Activated CD4-positive, alpha-beta T cell treated with anti-CD3 and anti-CD28 coated beads for 4 hours (primary cell): ENCODE measurements at places on chromosomes 4 and X.
A peak's percentile ranks its signal among the peaks of the same experiment; 100 is the strongest.

GRCh38 chr4:65917486-65917885, 247.2 kb upstream of the EPHA5 start:
- no peak for DNase-seq

DNA sequence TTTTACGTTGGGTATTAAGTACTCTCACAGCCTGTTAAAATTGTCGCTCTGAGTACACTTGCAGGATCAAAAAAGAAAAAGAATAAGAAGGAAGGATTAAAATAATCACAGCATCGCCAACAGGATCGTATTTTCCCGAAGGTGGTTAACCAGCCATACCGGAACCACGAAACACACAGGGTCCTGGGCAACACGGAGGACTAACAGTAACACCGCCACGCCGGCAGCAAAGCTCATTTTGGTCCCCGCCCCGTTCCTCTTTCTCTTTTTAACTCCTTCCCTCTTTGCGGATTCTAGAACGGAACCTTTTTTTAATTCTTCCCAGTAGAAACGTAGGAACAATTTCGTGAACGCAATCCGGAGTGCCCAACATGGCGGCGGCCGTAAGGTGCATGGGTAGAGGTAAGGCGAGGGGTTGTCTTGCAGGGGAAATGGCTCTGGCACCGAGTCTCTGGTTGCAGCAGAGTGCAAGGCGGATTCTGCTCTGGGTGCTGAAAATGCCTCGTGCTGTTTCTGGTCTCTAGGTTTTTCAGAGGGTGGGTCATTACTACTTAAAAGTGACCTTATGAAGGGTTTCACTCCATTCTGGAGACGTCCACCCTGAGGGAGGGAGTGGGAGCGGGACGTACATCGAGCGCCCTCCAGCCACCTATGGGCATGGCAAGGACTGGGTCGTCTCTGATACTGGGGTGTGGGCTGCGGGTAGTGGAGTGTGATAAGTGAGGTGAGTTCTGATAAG, at the start of gene MRPL1:
Gene MRPL1 (plus strand): TSS at position 353 of the 739 bp plus-strand sequence. CDS start 19 bp downstream, at position 372.
- DNase-seq = peak; percentile 88

DNA sequence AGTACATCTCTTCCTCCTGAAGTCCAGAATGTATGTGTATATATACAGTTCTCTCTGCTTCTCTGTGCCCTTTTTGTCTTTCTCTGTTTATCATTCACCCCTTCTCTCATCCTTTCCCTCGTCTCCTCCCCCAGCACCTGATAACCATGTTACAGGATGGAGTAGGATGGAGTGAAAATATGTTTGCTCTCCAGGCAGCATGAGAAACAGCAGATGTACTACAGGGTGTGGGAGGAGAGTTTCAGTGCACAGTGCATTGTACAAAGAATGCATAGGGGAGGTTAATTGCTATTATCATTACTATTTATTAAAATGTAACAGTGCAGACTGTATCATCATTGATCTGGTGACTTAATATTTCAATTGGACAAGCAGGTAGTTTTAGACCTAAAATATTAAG, 104.5 kb downstream of the MFAP3L start:
- DNase-seq = no peak

DNA sequence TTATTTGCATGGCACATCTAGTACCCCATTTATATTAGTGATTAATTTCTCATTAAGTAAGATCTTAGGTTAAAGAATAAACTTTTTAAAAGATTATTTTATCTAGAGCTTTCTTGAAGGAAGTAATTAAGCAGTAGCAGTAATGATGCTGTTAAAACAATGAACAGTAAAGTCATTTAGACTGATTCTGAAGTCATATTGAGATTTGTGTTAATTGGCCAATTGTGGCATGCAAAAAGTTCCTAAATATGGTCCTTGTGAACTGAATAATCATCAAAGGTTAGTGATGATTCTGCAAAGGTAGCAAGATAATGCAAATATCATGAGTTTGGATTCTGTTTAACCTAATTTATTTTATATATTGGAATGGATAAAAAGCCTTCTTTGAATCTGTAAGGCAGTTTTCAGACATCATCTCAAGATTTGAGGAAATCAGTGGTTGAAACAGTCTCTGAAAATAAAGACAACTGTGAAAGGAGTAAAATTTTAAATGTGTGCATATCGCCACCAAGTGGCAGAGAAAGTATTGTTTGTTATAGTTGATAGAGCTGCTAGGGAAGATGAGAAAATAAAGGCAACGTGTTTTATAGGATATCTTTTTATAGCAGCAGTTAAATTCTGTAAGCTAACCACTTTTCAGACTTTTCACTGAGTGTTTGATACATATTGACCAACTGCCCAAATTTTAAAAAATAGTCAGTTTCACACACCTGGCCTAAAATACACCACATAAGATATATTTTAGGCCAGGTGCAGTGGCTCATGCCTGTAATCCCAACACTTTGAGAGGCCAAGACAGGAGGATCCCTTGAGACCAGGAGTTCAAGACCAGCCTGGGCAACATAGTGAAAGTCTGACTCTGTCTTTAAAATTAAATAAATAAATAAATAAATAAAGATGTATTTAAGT, 79.6 kb downstream of the CCKAR start:
- no peak for DNase-seq

DNA sequence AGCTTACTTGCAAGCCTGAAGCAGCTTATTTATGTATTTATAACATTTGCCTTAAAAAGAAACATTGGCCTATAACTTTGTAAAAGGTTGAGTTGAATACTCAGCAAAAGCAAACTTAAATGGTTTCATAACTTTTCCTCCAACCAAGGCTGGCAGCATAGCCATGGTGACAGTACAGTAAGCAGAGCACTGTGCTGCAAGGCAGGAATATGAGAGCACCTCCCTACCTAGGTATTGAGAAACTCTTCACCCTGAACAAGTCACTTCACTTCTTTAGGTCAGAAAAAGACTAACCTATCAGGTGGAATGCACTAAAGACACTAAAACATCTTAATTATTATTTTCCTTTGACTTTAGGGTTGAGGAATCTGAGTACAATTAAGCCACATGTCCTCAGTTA, 63.9 kb upstream of the GYPA start:
- DNase-seq = no peak

DNA sequence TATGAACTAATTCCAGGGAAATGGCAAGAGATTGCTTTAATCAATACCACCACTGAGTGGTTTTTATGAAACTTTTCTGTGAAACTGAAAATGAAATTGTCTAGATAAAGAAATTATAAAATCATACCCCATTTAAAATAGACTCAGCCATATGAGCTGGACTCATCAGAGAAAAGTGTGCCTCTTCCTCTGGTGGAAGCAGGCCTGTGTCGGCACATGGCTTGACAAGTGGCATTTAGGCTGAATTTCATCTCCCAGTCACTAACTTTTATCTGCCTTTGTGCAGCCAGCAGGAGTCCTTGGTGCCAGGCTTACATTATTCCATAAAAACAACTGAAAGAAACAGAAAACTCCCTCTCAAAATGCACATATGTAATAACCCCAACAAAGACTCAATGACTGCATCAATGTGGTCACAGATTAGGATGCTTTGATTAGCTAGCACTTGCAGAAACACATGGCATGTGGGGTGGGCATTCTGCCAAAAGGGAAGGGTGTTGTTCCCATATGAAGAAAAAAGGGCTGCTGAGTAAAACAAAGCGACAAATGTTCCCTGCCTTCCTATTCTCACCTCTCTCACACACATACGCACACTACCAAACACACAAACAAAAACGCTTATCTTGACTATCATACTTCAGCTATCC, 232.3 kb downstream of the PABPC4L start:
- no peak for DNase-seq

GRCh38 chr4:6152869-6153705, 47.3 kb downstream of the JAKMIP1 start:
- DNase-seq = no peak

- DNase-seq = no peak
Measured at GRCh38 chrX:153933748-153934147, 1.1 kb downstream of the NAA10 start.

DNA sequence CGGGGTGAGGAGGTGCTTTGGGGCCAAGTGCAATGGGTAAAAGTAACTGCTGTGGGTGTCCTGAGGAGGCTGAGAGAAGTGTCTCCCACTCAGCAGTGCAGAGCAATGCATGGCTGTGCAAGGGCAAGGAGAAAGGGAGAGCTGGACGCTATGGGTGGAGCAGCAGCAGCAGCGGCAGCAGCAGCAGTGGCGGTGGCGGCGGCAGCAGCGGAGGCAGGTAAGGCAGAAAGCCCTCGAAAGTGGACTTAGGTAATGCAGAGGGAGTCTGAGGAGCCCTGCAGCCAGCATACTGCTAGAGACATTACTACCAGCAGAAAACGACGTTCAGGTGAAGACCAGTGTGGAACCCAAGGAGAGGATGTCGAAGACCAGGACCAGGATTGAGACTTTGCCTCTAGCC, 82.1 kb downstream of the NYX start:
- DNase-seq = no peak

DNA sequence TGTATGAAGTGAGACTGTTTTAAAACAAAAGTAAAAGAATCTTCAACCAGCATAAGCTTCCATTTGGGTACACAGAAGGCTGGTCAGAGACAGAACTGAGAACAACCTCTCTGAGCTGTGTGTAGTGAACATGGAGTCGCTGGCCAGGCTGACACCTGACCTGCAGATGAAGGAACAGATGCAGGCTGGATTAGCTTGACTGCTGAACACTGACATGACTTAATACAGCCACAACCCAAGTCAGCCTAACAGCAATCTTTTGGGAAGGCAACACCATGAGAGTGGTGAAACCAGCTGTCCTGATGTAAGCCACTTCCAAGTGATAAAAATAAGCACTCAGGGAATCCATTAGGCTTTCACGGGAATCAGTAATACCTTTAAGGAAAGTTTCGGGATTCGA, 10.1 kb downstream of the SCARB2 start:
- DNase-seq = no peak

- DNase-seq = no peak
Measured at GRCh38 chrX:35700121-35700520, 98.0 kb upstream of the MAGEB16 start.

- no peak for DNase-seq
Measured at GRCh38 chr4:150106886-150107285, 28.6 kb downstream of the DCLK2 start.

DNA sequence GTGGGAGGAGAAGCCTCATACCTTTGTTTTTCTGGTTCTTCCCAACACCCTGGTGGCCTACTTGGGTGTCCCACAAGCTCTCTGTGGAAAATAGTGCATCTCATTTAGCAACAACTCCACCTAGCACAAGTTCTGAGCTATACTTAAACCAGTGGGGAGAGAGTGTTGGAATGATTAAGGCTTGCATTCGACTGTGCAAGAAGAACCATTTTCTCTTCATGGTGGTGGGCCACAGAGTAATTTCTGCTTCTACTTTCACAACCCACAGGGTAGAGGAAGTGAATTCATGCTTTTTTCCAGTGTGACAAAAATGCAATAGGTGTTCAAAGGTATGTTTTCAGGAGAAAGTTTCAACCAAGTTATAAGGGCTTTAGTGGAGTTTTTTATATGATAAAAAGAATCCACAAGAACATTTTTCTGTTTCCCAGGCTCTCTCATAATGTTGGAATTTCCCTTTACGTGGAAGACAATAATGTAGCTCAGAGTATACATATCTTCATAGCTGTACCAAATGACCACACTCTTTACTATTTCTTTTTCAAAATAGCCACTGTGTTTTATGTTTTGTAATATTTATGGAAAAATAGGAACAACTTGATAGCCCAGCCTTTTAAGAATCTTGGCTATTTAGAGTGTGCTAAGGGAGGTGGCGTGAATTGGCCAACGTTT, 80.3 kb upstream of the HHIP start:
- no peak for DNase-seq

DNA sequence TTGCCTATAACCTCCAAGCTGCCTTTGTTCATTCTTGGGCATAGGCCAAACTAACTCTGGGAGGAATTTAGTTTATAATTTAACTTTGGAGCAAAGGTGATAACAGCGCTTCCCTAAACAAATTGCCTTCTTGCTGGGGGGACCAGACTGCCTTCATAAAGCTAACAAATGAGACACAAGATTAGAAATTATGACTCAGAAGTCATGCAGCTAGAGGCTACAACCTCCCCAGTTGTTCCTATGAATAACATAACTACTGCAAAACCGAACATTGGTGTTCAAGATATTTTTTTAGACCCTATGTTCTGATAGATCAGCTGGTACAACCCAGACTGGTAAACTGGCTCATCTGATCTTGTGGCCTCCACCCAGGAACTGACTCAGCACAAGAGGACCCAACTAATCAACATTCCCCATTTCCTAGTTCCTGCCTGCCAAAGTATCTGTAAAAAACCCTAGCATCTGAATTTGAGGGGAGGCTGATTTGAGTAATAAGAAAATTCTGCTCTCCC, 22.0 kb upstream of the TMPRSS11B start:
- no peak for DNase-seq

DNA sequence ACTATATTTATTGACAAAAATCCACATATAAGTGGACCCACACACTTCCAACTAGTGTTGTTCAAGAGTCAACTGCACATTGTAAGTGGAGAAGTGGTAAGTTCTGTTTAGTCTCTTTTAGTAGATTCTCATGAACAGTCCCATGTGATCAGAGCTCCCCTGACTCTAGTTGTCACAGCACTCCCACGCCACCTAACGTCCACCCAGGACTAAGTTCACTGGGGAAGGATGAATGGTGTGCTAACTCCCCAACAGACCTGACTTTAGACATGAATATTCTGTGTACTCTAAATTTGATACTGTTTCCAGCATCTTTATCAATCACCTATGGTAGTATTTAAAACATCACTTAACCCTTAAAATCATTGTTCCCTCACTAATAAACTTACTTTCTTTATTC, 59.8 kb downstream of the PACRGL start:
- no peak for DNase-seq

- no peak for DNase-seq
Measured at GRCh38 chr4:142550965-142551364, 295.1 kb downstream of the INPP4B start.
